Fibroblast of skin of abdomen (primary cell): ENCODE measurements at places on chromosomes 2 and 18.

GRCh38 chr18:58058720-58059119 lies 14.7 kb downstream of the NEDD4L start:
- DNase-seq, result peak; percentile 19

DNA sequence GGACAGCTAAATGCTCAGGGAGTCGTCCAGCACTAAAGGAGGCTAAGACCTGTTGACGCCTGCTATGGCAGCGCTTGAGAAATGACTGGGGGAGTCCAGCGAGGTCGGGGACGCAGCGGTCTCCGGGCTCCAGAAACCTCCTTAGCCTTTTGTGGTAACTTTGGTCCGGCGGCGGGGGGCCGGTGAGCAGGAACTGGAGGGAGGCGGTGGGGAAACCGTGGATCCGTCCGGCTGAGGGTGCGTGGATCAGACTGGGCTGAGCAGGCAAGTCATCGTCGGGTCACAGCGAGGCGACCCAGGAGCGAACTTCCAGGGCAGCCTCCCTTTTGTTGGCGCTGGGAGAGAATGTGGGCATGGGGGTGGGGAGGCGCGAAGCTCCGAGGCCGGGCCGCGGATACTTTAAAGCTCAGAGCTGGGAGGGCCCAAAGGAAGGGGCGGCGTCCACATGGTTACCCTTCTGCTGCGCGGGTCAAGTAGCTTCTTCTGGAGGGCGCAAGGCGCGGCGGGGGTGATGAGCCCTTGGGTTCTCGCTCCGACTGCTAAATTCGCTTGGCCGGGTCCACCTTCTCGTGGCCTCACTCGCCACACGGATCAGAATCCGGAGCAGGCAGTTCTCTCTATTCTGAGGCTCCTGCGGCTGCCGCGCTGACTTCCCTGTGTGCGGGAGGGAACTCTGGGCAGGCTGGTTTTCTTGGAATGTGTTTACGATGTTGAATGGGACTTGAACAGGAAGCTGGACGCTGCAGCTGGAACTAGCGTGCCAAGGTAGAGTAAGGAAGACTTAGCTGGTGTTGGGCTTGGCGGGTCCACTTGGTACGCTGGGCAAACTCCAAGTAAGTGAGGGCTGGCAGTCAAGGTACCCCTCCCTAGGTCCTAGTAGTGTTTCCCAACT lies 920 bp downstream of the GULP1 start:
- peak; percentile 69 for DNase-seq

DNA sequence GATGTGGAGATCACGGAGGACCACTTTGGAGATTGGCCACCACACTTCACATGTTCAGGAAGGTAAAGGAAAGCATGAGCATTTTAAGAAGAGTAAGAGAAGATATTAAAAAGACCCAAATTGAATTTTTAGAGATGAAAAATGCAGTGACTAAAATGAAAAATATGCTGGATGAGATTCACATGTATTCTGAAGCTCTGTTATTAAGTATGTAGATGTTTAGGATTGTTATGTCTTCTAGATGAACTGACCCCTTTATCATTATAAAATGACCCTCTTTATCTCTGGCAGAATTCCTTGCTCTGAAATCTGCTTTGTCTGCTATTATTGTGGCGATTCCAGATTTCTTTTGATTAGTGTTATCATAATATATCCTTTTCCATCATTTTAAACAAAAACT lies 36.0 kb upstream of the DYNC2LI1 start:
- DNase-seq, result no peak

GRCh38 chr2:241863536-241863954 lies 4.9 kb upstream of the PDCD1 start:
- DNase-seq, result peak; percentile 33

- no peak for DNase-seq
These were observed 17.8 kb downstream of the GIGYF2 start for GRCh38 chr2:232714969-232715368.

- DNase-seq, result no peak
These were observed 35.9 kb downstream of the MAP4K4 start for GRCh38 chr2:101733257-101733993.

- no peak for DNase-seq
These were observed 50.9 kb upstream of the SMAD2 start for GRCh38 chr18:47981320-47981719.
